Breast epithelium (tissue), 4 donors: ENCODE measurements at places on chromosomes 7 and 10. TPM values are rescaled to one million over a fixed set of nuclear protein-coding genes. Genes with fewer than 3 reads are reported as not detected.
A peak's percentile ranks its signal among the peaks of the same experiment; 100 is the strongest.

- H3K36me3 ChIP-seq = no peaks in the 10 kb centered on the region
- DNase-seq = no peak
- no peak overlapping the region for H3K4me3 ChIP-seq
- no peaks in the 10 kb centered on the region for H3K27me3 ChIP-seq
- no peaks in the 10 kb centered on the region for H3K4me1 ChIP-seq
These were observed 9.1 kb upstream of the CXCL12 start for GRCh38 chr10:44393834-44394547.

GRCh38 chr7:29320577-29320976 is 126.0 kb downstream of the CHN2 start:
- no peaks in the 10 kb centered on the region for H3K36me3 ChIP-seq
- H3K27ac ChIP-seq = no peak overlapping the region
- no peaks in the 10 kb centered on the region for H3K27me3 ChIP-seq

DNA sequence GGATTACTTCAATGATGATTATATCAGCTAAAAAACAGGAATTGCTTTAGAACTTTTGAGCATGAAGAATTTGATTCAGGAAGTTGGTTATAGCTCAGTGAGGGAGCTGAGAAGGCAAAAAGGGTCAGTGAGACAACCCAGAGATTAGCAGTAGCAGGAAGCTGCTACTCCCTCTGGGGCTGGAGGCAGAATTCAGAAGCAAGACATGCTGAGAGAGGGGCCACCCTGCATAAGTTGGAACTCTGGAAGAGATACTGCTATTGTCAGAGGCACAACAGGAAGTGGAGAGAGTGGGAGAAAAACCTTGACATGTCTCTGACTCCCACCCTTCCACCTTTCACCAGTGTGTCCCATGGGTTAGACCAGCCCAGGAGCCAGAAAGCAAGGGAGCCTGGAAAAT is 488.7 kb downstream of the ADRA2A start:
- H3K36me3 ChIP-seq = no peaks in the 10 kb centered on the region
- no peak for DNase-seq
- H3K4me3 ChIP-seq = no peak overlapping the region
- H3K4me1 ChIP-seq = no peaks in the 10 kb centered on the region

ZC3HAV1 gene
- total RNA-seq = 22.1 TPM

SEMA4G gene
- 0.48 TPM for total RNA-seq

ENTPD1 gene
- total RNA-seq = 17.4 TPM

ATAD1 gene
- 41.0 TPM for total RNA-seq

DGKB gene
- 0.33 TPM for total RNA-seq

CDNF gene
- total RNA-seq = 5.1 TPM

DNA sequence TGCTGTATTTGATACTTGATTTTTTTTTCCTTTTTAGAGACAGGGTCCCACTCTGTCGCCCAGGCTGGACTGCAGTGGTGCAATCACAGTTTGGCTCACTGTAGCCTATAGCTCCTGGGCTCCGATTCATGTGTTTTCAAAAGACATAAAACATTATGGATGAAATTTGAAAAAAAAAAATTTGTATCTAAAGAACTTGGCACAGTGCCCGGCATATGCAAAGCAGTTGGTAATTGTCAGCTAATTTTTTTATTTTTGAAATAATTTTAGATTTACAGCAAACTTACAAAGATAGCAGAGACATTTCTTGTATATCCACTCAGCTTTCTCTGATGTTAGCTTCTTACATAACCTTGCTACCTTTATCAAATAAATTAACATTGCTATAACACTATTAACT is 20.3 kb upstream of the SAMD8 start:
- H3K4me1 ChIP-seq = no peaks in the 10 kb centered on the region
- no peaks in the 10 kb centered on the region for H3K27me3 ChIP-seq

ELFN1 gene
- 0.96 TPM for total RNA-seq

- no peak for DNase-seq
- H3K4me1 ChIP-seq = no peaks in the 10 kb centered on the region
- H3K27ac ChIP-seq = no peak overlapping the region
These were observed 134.1 kb downstream of the ADCY1 start for GRCh38 chr7:45708046-45708950.

GRCh38 chr10:45418849-45419675 is 45.0 kb downstream of the ALOX5 start:
- H3K27me3 ChIP-seq = no peaks in the 10 kb centered on the region
- H3K4me1 ChIP-seq = no peaks in the 10 kb centered on the region
- DNase-seq = no peak
- peak overlapping the region; percentile 93 for H3K27ac ChIP-seq
- no peaks in the 10 kb centered on the region for H3K36me3 ChIP-seq
- peak overlapping the region; percentile 62 for H3K4me3 ChIP-seq

DNA sequence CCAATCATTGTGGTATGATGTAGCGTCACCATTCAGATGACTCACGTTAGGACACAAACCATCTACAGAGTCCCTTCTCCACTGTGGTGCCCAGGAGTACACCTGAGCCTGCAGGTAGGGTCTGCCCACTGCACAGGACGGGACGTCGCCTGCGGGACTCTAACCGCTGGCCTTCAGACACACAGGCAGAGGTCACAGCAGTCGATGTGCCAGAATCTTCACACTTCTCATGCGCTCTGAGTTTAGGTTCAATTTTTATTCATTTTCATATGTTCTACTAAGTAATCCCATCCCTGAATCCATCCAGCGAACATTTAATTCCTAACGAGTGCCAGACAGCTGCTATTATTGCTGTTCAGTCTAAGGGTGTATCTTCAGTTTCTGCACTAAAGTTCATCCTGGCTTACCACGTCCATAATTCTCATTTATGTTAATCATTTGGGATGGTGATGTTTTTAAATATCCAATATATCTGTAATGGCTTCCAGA is 73.3 kb downstream of the CXCL12 start:
- no peak overlapping the region for H3K4me3 ChIP-seq
- H3K4me1 ChIP-seq = no peaks in the 10 kb centered on the region
- peak overlapping the region; percentile 60 for H3K27ac ChIP-seq
- no peaks in the 10 kb centered on the region for H3K36me3 ChIP-seq
- DNase-seq = no peak
- no peaks in the 10 kb centered on the region for H3K27me3 ChIP-seq

DNA sequence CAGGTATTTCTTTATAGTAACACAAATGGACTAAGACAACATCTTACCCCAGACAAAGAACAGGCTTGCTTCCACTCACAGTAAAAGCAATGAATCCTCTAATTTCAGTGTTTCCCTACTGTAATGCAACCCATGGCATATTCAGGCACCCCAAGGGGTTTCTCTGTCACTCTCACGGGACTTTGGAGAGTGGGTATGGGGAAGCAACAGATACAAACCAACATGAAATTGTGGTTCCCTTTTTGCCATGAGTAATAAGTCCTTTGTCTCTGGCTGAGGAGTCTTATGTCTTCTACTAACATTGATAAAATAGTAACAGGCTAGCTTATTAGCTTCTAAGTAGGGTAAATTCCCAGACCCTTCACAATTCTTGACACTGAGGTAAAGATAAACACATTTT is 51.4 kb upstream of the AOAH start:
- DNase-seq = no peak
- H3K4me1 ChIP-seq = no peaks in the 10 kb centered on the region
- H3K4me3 ChIP-seq = no peak overlapping the region

ELAPOR2 gene
- 14.4 TPM for total RNA-seq

CHST3 gene
- total RNA-seq = 25.6 TPM

DNA sequence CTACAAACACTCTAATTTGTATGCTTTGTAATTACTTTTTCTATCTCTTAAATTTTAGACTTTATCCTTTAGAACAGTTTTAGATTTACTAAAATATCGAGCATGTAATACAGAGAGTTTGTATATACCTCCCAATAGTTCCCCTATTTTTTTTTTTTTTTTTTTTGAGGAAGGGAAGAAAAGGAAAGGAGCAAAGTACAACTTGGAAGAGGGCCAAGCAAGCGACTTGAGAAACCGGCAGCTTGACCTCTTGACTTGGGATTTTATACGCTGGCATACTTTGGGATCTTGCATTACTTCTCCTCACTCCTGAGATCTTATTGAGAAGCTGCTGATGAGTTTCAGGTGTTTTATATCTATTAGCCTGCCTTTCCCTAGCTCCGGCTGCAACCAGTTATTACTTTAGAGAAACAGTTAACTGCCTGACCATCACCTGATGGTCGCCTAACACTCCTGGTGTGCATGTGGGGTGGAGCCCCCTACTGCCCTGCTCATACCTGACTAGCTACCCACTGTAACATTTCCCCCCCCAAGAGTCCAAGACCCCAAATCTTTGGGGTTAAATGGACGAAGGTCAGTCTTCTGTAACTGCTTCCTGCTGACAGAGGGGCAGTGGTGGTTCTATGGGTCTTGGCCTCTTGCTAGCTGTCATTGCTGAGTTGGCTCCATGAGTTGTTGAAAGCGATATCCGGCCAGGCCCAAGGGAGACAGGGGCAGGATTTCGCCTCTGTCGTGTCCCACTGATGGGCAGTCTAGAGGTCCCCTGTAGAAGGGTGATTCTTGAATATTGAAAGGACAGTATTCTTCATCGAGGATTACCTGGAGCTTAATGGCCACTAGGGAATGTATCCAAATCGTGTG is 28.5 kb downstream of the MKLN1 start:
- H3K27me3 ChIP-seq = no peaks in the 10 kb centered on the region
- no peaks in the 10 kb centered on the region for H3K4me1 ChIP-seq
- H3K36me3 ChIP-seq = no peaks in the 10 kb centered on the region
- no peak for DNase-seq
- H3K4me3 ChIP-seq = no peak overlapping the region

ZPBP gene
- not detected for total RNA-seq

- no peak overlapping the region for H3K27ac ChIP-seq
- H3K4me3 ChIP-seq = no peak overlapping the region
- DNase-seq = no peak
- no peaks in the 10 kb centered on the region for H3K36me3 ChIP-seq
These were observed 434.2 kb downstream of the PARD3 start for GRCh38 chr10:34380856-34381255.

- H3K4me3 ChIP-seq = no peak overlapping the region
- H3K27me3 ChIP-seq = no peaks in the 10 kb centered on the region
- H3K36me3 ChIP-seq = no peaks in the 10 kb centered on the region
- H3K27ac ChIP-seq = no peak overlapping the region
These were observed 15.4 kb upstream of the FZD9 start for GRCh38 chr7:73418113-73418703.

TYW1 gene
- total RNA-seq = 23.6 TPM

- H3K27me3 ChIP-seq = no peaks in the 10 kb centered on the region
- H3K36me3 ChIP-seq = no peaks in the 10 kb centered on the region
- no peak overlapping the region for H3K27ac ChIP-seq
These were observed 817.7 kb upstream of the IGFBP3 start for GRCh38 chr7:46738796-46739195.

DNA sequence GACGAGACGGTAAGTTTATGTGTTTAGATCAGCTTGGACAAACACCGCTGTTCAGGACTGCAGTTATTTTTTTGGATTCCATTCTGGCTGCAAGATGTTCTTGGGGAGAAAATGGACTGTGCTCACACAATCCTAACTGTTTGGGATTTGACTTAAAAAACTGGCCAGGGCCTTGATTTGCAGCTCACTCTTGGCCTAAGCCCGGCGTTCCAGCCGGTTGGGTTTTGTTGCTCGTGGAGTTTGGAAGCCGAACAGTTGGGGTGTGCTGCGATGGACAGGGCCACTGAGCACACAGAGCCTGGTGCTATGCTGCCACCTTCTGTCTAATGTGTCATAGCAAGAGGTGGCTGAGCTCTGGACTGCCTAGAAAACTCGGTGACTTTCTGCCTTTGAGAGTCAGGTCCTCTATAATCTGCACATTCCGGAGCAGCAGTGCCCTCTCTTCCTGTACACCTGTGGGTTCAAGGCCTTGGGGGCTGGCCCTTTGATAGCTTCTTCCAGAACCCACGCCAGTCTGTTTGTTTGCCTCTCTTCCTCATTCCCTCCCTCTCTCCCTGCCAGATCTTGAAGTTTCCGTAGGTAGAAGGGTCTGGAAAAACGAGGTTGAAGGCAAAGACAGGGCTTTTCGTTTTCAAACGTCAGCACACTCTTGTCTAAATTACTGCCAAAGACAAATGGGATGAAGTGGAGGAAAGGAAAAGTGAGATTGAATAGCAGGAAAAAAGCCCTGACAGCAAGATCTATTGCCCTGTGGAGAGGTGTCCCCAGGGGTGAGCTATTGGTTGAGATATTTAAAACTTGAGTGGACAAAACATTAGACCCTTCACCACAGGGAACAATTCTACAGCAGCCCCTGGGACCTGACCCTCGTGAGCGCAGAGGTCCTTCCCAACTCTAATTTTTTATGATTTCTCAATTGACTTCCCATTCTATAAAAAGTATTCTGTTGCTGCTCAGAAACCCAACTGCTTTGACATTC is 167.5 kb upstream of the HABP2 start:
- DNase-seq = peak; percentile 79
- H3K27me3 ChIP-seq = no peaks in the 10 kb centered on the region
- H3K36me3 ChIP-seq = no peaks in the 10 kb centered on the region
- no peaks in the 10 kb centered on the region for H3K4me1 ChIP-seq
- H3K4me3 ChIP-seq = no peak overlapping the region

DNA sequence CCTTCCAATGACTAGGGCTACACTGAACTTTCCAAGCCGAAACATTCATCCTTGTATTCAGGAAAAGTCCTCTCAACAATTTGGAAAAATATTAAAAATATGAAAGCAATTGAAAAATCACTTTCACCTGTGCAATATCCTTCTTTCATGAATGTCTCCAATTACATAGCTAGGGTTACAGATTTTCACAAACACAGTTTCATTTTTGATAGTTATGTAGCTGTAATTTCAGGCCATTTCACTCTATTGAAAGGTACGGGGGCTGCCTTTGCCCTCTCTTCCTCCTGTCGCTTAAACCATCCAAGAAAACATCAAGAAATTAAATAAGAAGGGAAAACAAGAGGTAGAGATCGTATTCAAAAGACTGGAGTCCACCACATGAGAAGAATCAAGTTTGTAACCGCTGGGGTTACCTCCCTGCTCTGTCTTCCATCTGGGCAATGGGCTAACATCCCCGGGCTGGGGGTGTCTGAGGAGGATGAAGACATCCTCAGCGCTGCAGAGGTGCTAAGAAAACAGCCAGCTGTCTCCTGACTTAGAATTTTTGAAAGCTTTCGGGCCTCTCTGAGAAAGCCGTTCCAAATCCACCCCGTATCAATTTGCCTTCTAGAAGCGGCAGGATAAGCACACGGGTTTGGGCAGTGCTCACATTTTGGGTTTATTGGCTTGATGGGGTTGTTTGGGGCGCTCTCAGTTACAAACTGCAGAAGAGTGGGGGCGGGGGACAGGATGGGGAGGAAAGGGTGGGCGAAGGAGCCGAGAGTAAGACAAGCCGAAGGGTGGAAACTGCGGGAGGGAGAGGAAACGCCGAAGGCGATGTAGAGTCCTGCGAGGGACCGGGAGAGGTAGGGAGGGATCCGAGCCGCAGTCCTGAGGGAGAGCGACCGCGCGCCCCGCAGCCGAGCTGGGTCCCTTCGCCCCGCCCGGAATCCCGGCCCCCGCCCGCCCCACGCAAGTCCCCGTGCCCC is 24.3 kb upstream of the VAX1 start:
- H3K4me1 ChIP-seq = peaks cover 4% of the 10 kb centered on the region
- no peak for DNase-seq
- no peak overlapping the region for H3K4me3 ChIP-seq
- H3K27me3 ChIP-seq = peaks cover 99% of the 10 kb centered on the region
- no peaks in the 10 kb centered on the region for H3K36me3 ChIP-seq

GRCh38 chr10:98481404-98481945 is 34.7 kb upstream of the HPS1 start:
- H3K4me3 ChIP-seq = no peak overlapping the region
- no peaks in the 10 kb centered on the region for H3K36me3 ChIP-seq
- DNase-seq = no peak
